ENCODE measurements at places on chromosomes 12 and 14.

GRCh38 chr14:77092676-77093075 lies 5.4 kb upstream of the CIPC start:
- DNase-seq, result no peak

DNA sequence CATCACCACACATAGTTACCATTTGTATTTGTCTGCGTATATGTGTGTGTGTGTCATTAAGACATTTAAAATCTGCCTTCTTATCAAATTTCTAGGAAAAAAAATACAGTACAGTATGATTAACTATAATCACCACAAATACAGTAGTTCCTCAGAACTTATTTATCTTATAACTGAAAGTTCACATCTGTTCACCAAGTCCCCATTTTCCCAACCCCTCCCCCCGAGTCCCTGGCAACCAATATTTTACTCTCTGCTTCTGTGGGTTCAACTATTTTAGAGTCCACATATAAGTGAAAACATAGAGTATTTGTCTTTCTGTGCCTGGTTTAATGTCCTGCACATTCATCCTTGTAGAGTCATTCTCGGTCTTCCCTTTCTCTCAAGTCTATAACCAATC lies 12.3 kb downstream of the CAPS2 start:
- DNase-seq, result no peak

GRCh38 chr14:74257078-74257940 lies 18.1 kb downstream of the VSX2 start:
- no peak for DNase-seq

DNA sequence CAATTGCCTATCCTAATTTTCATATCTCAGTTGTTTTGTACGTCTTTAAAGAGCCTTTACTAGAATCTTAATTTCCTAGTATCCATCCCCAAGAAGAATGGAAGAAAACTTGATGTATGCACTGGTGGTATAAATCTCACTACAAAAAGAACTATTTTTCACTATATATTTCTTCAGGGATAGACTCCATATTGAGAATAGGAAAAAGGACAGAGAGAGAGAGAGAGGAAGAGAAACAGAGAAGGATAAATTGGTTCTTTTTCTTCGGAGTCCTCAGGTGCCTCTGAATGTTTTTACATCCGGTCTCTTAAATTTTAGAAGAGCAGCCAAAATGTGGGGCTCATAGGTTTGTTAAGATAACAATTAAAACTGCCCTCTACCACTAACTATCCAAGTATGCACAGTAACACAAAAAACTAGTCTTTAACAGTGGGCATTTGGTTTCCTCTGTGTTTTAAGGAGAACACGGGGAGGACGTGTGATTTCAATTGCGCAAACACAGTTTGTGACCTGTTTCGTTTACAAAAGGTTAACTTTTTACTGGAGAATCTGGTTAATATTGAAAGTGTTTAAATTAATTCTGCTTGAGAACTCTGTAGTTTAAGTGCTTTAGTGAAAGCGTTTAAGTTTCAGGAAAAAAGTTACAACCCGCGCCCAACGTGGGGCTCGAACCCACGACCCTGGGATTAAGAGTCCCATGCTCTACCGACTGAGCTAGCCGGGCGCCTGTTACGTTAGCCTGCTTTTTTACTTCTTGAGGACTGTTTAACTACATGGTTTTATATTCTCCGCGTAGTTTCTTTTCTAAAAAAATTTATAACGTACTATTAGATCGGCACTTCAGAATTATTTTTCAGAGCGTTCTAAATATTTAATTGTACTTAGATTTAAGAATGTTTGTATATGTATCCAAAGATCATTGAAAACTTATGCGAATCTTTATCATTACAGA lies 5.1 kb upstream of the PSMA3 start:
- no peak for DNase-seq

DNA sequence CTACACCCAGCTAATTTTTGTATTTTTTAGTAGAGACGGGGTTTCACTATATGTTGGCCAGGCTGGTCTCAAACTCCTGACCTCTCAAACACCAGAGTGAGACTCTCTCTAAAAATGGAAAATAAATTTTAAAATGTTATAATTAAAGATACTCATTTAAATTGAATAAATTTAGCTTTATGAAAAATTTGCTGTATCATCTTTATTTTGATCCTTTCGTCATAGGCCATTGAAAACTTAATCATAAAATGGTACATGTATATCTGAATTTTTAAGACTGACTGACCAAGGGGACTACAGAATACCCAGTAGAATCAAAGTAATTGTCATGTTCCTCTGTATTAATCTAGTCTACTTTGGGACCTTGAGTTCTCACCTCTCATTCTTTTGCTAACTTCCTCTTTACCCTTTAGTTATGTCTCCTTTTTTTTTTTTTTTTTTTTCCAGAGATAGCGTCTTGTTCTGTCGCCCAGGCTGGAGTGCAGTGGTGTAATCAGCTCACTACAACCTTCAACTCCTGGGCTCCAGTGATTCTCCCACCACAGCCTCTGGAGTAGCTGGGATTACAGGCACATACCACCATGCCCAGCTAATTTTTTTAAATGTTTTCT lies 9.5 kb downstream of the RAB5B start:
- DNase-seq, result no peak

- DNase-seq, result no peak
These were observed 143.4 kb upstream of the ARHGAP5 start for GRCh38 chr14:31933716-31934115.

DNA sequence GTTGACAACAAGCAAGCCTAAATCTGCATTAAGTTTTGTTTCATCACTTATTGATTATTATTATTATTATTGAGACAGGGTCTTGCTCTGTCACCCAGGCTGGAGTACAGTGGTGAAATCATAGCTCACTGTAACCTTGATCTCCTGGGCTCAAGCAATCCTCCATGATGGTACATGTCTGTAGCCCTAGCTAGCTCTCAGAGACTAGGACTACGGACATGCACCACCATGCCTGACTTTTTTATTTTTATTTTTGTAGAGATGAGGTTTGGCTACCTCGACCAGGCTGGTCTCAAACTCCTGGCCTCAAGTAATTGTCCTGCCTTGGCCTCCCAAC lies 35.7 kb upstream of the STK38L start:
- no peak for DNase-seq

DNA sequence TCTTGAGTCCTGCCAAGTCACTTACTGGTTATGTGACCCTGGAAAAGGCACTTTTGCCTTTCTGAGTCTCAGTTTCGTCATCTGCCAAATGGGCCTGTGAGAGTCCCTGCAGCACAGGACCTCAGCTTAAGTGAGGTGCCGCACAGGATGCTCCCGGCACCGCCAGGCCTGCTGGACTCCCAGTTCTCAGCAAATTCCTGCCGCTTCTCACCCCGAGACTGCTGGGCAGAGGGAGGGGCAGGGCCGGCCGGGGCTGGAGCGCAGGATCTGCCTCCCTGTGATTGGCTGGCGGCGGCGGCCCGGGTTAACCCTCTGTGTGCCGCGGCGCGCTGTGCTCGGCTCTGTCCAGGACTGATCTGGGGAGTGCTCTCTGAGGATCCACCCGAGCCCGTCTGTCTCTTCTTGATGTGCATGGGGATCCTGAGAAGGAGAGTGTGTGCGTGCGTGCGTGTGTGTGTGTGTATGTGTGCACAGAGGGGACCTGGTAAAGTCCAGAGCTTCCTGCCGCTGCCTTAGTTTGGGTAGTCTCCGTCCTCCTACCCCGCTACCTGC lies 8.6 kb downstream of the SETD1B start:
- no peak for DNase-seq

DNA sequence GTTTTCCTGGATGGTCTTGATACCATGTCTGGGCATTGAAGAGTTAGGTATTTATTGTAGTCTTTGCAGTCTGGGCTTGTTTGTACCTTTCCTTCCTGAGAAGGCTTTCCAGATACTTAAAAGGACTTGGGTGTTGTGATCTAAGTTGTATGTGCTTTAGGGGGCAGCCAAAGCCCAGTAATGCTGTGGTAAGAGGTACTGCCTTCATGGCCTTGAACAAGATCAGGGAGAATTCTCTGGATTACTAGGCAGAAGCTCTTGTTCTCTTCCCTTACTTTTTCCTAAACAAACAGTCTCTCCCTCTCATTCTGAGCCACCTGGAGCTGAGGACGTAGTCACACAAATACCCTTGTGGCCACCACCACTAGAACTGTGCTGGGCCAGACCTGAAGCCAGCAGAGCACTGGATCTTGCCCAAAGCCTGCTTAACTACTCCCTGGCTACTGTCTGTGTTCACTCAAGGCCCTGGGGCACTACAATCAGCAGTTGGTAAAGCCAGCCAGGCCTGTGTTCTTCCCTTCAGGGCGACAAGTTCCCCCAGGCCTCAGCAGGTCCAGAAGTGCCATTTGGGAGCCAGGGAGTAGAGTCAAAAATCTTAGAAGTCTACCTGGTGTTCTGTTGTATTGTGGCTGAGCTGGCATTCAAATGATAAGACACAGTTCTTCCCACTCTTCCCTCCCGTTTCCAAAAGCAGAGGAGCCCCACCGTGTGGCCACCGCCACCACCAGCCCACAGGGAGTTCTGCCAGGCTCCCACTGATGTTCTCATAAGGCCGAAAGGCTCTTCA lies 11.4 kb downstream of the PRORP start:
- DNase-seq, result no peak

DNA sequence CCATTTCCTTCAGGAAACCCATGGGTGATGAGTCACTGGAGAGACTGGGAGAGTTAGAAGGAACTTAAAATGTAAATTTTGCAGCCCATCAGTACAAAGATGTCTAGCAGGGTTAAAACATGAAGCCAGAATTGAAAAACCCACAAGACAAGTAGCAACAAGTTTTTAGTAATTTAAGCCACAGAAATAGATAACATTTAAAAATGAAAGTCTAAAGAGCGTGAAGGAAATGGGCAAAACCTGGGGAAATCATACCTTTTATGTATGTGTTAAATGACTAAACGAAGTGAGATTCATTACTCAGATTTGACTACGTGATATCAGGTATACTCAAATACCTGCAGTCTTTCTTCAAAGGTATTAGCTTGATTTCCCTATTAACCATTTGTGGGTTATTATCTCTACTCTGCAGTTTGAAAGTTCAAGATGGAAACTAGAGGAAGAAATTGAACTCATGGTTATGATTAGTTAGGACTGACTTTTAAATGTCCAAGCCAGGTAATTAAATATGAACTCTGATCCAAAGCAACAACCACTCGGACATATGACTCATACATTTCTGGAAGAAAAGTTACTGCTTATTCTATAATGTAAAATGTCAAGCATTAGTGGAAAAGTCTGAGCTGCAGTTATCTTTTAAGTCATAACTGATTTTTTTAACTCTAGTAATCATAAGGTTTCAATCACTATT lies 84.1 kb downstream of the ITPR2 start:
- DNase-seq, result peak; percentile 44

- DNase-seq, result peak; percentile 44
These were observed 28.7 kb upstream of the REP15 start for GRCh38 chr12:27667540-27667939.

- no peak for DNase-seq
These were observed 166.2 kb downstream of the CHST11 start for GRCh38 chr12:104622928-104623327.

- no peak for DNase-seq
These were observed 687.6 kb downstream of the FLRT2 start for GRCh38 chr14:86217523-86217922.
